ENCODE measurements at places on chromosomes 12 and 14.

DNA sequence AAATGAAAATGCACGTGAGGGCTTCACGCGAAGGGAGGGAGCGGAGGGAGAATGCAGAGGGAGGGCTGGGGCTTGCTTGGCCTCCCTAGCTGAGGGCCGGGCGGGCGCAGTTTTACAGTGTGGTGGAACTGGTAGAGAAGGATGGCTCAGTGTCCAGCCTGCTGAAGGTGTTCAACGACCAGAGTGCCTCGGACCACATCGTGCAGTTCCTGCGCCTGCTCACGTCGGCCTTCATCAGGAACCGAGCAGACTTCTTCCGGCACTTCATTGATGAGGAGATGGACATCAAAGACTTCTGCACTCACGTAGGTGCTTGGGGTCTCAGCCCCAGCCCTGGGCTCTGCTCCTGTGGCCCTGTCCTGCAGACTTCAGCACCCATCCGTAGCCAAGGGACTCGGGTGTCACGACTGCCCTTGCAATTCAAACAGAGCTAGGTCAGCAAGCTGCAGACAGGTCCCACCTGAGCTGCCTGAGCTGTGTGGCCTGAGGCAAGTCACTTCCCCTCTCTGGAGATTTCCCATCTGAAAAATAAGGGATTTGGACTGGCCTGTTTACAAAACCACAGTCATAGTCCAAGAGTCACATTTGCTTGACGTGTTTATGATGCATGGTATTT, 18.4 kb downstream of the OTUB2 start:
- DNase-seq, result no peak

- DNase-seq, result no peak
Measured at GRCh38 chr12:48796976-48797375, 8.1 kb upstream of the ADCY6 start.

- no peak for DNase-seq
Measured at GRCh38 chr12:15273896-15274295, 48.4 kb upstream of the PTPRO start.

- no peak for DNase-seq
Measured at GRCh38 chr12:92007787-92008186, 137.9 kb downstream of the BTG1 start.

DNA sequence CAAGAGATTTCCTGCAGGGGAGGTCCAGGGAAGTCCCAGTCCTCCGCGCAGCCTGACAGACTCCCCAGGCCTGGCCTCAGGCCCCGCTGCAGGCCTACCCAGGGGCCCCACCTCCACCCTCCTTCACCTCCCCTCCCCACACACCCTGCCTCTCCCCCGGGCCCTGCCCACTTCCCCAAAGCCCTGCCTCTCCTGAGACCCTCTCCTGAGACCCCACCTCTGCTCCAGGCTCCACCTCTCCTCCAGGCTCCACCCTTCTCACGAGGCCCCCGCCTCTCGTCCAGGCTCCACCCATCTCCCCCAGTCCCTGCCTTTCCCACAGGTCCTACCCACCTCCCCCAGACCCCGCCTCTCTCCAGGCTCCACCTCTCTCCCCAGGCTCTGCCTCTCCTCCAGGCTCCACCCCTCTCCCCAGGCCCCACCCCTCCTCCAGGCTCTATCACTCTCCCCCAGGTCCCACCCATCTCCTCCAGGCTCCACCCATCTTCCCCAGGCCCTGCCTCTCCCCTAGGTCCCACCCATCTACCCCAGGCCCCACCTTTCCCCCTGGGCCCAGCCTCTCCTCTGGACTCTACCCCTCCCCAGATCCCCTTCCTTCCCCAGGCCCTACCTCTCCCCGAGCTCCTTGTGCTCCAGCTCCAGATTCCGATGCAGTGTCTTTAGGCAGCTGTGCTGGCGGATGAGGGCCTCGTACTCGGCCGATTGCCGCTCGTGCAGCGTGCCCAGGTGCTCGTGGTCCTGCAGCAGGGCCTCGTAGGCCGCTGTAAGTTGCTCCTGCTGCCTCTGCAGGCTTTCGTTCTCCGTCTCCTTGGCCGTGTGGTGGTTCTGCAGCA, 58.8 kb upstream of the GPR68 start:
- DNase-seq, result no peak

DNA sequence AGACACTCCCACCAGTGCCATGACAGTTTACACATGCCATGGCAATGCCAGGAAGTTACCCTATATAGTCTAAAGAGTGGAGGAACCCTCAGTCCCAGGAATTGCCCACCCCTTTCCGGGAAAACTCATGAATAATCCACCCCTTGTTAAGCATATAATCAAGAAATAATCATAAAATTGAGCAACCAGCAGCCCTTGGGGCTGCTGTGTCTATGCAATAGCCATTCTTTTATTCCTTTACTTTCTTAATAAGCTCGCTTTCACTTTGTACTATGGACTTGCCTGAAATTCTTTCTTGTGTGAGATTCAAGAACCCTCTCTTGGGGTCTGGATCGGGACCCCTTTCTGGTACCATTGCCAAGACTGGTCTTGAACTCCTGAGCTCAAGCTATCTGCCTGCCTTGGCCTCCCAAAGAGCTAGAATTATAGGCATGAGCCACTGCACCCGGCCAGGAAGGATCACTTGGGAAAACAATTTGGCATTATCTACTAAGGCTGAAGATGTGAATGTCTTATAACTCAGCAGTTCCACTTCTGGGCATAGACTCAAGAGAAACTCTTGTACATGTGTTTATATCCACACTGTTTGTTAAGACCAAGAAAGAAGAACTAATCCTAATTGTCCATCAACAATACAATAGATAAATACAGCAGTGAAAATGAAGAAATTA, 35.9 kb upstream of the CEP83 start:
- no peak for DNase-seq

GRCh38 chr14:64733899-64734298, 29.7 kb downstream of the PLEKHG3 start:
- DNase-seq, result no peak

- DNase-seq, result no peak
Measured at GRCh38 chr12:132422381-132423043, 67.4 kb upstream of the FBRSL1 start.

DNA sequence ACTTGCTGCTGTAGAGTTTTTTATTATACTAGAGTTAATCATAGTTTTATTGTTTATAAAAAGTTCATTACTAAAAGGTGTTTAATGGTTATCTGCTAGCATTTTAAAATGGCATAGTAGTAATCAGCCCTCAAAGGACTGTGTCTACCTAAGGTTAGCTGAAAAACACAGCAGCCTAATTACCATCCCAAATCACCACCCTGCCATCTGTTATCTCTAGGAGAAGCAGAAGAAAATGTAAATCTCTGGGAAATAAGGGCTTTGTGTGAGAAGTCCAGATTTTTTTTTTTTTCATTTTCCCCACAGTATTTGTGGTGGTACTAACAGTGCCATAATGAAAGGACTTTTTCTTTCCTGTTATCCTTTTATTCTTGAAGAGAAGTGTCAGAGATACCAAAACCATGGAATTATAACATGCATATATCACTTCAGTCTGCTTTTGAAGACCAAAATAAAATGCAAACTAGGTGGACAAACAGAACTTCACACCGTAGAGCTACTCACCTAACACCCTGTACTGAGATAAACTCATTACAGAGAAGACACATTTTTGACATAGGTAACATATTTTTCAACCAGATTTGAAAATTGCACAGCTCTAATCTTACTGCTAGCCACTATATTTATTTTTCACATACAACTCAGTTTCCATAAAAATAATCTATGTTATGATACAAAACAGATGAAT, 876.2 kb downstream of the C12orf50 start:
- DNase-seq, result no peak

- DNase-seq, result no peak
Measured at GRCh38 chr12:53365245-53365904, 14.6 kb upstream of the SP1 start.

GRCh38 chr14:34983148-34983760, 462 bp downstream of the SRP54 start:
- DNase-seq, result no peak

- DNase-seq, result no peak
Measured at GRCh38 chr12:108335349-108336119, 3.6 kb downstream of the CMKLR1 start.

DNA sequence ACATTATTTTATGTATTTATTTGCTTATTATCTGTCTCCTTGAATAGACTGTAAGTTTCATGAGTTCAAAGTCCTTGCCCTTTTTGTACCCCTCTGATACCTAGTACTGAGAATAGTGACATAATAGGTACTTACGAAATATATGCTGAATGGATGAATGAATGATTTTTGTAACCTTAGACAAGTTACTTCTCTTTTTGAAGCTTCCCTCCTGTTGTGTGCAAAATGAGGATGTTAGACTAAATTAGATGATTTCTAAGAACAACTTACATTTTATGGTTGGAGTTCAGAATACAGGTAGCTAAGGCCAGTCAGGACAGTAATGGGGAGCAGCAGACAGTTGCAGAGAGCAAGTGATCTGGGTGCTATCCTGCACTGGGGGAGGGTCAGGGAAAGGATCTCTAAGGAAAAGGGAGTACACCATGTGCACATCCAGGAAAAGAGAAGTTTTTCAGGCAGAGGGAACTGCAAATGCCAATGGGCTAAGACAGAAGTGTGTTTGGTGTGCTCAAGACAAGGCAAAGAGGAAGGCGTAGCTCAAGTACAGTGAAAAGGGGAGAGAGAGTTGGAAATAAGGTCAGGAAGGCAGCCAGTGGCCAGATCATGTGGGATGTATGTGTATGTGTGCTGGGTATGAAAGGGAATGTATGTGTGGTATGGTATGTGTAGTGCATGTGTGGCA, 59.4 kb upstream of the AMIGO2 start:
- DNase-seq, result no peak

GRCh38 chr12:118033902-118034301, 17.4 kb downstream of the RFC5 start:
- no peak for DNase-seq

- no peak for DNase-seq
Measured at GRCh38 chr12:42283739-42284138, 42.2 kb downstream of the ZCRB1 start.

- DNase-seq, result no peak
Measured at GRCh38 chr14:23704890-23705289, 68.7 kb downstream of the DHRS2 start.

GRCh38 chr14:99079061-99079727, 192.8 kb downstream of the BCL11B start:
- no peak for DNase-seq

DNA sequence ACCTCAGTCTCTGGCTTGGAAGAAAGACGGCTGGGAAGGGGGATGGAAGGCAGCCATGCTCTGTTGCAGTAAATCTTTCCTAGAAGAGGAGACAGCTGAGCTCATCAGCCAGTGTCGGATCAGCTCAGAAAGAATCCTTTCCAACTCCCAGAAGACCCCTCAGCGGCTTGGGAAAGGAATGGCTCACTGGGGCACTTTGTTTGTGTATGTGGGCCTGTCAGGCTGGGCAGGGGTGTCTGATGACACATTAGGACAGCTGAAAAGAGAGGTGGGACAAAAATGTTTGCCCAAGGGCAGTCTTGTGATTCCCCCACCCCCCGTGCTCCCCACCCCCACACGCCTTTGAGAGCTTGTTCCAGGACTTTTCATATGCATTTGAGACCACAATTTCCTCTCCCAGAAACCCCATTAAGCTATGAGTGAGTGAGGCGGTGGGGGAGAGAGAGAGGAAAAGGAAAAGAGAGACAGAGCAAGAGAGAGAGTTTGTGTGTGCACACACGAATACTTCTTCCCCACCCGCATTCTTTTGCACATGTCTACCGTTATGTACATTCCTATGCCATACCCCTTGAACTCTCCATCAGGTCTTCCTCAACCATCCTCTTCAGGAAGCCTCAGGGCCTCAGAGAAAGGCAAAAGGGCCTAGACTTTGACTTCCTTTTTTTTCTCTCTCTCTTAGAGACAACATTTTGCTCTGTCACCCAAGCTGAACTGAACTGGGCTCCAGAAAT, 198.9 kb downstream of the ZFP36L1 start:
- DNase-seq, result no peak

- DNase-seq, result no peak
Measured at GRCh38 chr14:104926619-104927431, 2.1 kb downstream of the PLD4 start.

DNA sequence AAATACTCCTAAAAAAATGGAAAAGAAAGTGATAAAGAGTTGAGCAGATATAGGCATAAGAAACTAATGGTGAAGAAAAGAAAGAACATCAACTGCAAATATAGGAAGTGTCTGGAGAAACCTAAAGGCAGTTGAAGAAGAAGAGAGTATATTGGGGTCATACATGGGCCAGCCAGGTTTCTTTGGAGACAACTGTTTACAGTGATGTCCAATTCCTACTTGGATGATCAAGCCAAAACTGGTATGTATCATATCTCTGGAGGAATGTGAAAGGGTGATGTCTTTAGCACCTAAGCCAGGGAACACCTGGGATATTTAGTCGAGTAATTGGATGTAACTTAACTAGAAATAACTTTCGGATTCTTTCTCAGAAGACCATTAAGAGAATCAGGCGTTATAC, 129.3 kb upstream of the FLRT2 start:
- DNase-seq, result no peak

DNA sequence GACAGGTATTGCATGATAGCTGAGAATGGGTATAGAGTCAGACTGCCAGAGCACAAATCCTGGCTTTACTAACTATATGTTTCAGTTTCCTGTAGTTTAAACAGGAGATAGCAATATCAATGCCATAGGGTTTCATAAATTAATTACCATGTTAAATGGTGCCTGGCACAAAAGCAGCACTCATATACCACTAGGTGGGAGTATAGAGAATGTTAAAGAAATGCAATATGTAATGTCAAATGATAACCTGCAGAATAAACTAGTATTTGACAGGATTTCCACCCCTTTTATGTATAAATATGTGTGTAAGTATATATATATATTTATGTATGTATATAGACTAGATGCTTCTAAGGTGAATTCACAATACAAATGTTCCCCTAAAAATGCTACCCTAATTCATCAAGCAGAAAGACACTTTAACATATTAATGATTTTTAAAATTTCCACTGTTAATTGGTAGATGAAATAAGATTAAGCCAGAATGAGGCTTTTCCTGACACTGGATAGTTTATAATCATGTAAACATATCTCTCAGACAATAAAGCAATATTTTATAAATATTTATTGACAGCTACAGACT, 8.6 kb downstream of the WDR89 start:
- DNase-seq, result no peak

GRCh38 chr12:6316921-6317692, 6.6 kb downstream of the PLEKHG6 start:
- no peak for DNase-seq

- DNase-seq, result peak; percentile 35
Measured at GRCh38 chr12:8609061-8609570, 3.5 kb downstream of the AICDA start.

DNA sequence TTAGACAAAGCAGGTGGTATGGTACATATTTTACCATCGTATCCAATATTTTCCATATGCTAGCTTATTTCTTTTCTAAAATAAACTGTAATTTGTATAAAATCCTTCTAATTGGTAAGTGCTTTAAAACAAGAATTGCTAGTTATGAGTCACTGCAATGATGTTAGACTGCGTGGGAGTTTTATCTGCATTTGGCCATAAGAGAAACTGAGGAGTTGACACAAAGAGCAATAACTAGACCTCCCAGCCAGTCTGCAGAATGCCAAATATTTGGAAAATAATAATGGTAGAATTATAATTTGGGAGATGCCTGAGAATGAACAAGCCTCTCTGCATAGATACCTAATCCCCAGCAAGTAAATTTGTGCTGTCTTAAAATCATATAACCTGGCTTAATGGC, 61.7 kb upstream of the PTPRR start:
- DNase-seq, result no peak

- no peak for DNase-seq
Measured at GRCh38 chr12:121009741-121010140, 6.5 kb downstream of the C12orf43 start.

GRCh38 chr12:42396473-42397259, 70.7 kb downstream of the PPHLN1 start:
- DNase-seq, result no peak

Data from right kidney (tissue), 9 donors.